NCI-H460 (cell line): ENCODE measurements at places on chromosomes 2 and 18.
A peak's percentile ranks its signal among the peaks of the same experiment; 100 is the strongest.

DNA sequence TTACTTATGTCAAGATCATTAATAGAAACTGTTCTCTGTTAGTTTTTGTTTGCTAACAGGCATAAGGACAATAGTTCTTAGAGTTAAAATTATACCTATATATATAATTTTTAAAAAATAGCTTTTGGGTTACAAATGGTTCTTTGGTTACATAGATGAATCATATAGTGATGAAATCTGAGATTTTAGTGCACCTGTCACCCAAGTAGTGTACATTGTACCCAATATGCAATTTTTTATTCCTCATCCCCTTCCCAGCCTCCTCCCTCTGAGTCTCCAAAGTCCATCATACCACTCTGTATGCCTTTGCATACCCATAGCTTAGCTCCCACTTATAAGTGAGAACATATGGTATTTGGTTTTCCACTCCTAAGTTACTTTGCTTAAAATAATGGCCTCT, 26.4 kb downstream of the SLC4A1AP start:
- no peak for DNase-seq

DNA sequence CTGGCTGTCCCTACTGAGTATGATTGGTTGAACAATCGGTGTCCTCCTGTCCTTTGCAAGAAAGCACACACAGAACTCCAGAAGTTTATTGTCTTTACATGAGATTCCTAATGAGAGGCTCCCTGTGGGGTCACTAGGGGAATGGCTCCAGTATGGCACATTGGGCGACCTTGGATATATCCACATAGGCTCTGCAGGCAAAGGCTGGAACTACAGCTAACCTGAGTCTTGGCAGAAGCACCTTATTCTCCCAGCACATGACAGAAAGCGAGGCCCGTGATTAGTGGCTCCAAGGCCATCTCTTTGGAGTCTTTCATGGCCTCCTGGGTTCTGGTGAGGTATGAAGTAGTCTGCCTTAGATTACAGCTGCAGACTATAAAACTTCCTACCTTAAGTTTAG, 49.0 kb downstream of the ZDBF2 start:
- no peak for DNase-seq

DNA sequence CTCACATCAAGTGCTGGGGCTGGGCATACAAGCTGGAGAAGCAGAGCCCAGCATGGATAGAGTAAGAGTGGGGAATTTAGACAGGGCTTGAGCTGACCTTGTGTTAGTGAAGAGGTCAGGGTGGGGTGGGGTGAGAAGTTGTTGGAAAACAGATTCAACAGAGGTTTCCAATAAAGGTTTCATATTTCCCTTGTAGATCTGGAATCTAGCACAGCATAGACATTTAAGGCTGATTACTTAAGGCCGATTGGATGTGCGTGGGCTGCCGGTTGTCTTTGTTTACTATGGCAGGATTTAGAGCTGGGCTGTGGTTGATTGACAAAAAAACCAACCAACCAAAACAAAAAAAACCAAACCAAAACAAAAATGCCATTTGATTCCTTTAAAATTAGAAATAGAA, 114.9 kb upstream of the SEC11C start:
- peak; percentile 39 for DNase-seq

DNA sequence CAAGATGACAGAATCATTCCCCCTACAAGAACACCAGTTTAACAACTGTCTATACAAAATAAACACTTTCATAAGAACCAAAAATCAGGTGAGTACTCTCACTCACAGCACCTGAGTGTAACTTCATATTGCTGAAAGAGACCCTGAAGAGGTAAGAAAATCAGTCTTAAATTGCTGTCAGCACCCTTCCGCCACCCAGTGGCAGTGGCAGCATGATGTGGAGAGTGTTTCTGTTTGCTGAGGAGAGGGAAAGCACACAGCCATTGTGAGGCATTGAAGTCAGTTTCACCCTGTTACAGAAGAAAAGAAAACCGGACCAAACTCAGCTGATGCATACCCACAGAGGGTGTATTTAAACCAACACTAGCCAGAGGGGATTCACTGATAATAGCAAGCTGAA, 1240.8 kb upstream of the CRIM1 start:
- peak; percentile 27 for DNase-seq

- DNase-seq, result no peak
These were observed 21.9 kb downstream of the APCDD1 start for GRCh38 chr18:10476338-10476791.

DNA sequence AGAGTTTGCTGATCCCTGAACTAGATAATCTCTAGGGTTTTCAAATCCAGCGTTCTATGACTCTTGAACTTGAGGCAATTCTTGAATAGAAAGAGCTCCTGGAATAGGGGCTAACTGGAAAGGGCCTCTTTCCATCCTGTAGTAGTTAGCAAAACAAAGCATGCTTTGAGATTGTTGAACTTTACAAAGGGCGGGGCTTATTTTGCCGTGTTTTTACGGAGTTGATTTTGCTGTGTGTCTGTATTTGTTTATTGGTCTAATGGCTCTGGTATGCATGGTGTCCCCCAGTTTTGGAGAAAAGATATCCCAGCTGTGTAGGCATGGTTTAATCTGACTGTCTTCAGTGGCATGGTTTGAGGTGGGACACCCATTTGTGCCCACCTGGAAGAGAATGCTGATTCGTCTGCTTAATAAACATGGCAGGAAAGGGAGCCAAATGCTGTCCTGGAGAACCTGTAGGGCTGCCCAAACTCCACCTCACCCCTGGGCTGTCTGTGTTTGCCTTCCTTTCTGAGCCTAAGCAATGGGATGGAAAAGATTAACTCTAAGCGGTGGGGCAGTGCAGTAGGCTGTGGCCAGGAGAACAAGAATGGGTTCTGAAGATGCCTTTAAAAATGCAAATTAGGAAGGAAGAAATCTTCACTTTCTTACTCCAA, 74.1 kb upstream of the FOSL2 start:
- no peak for DNase-seq

- DNase-seq, result no peak
These were observed 4.4 kb downstream of the IL1B start for GRCh38 chr2:112831946-112832840.

- DNase-seq, result no peak
These were observed 1015.1 kb upstream of the PIK3C3 start for GRCh38 chr18:40939656-40940515.
